ENCODE measurements at places on chromosomes 1 and 21.

GRCh38 chr1:8363186-8363766, 45.4 kb downstream of the SLC45A1 start:
- no peak for DNase-seq

GRCh38 chr1:165351863-165352441, 4.6 kb downstream of the LMX1A start:
- DNase-seq = no peak

DNA sequence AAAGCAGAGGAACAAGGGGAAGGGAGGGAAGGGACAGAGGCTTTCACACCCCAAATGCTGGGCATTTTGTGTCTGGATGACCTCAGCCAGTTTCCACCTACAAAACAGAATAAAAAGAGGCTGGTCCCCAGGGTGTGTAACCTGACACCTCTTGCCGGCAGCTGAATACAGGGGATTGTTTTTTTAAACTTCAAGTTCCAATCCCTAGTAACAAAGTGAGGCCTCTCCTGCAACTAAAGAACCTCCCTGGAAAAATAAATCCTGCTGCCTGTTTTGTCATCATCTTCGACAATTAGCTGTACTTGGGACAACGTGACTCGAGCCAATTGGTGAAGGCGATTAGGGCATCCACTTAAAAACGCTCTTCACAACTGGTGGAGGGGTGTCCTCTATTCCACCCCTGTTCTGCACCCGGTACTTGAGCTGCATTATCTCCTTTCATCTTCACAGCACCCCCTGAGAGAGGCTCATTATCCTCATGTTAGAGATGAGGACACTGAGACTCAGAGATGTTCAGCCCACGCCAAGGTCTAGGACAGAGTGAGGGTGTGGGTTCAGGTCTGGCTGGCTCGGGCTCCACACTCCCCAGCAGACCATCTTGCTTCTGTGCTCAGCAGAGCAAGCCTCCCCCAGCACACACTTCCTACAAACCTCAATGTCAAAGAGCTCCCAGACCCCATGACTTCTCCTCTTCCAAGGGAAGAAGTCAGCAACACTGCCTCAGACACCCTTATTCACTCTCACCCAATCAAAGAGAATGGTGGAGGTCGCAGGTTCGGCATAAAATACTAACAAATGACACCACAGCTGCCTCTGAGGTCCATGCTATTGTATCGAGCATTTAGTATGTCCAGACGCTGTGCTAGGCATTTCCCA, 15.2 kb downstream of the ITPKB start:
- DNase-seq = peak; percentile 87

DNA sequence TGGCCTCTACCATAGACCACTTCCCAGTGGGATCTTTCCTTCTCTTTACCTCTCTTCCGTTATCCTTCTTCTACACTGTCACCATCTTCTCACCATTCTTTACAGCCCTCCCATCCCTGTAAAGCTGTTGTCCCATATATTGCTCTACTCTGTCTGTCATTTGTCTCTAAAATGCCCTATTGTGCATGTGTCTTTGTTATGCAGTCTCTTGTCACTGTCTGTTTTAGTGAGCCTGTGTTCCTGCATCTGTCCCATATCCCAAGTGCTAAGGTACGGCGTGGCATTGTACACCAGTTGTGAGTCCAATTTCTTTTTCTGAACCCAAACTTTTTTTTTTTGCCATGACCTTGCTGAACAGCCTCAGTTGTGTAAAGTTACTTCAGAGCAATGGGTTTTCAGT, 8.8 kb upstream of the ZBTB18 start:
- no peak for DNase-seq

GRCh38 chr1:213772128-213773063, 215.4 kb upstream of the PROX1 start:
- no peak for DNase-seq

- DNase-seq = no peak
These were observed 269.0 kb upstream of the PRMT6 start for GRCh38 chr1:106787520-106787919.

GRCh38 chr1:103901072-103901471, 151.4 kb downstream of the AMY1C start:
- DNase-seq = no peak

DNA sequence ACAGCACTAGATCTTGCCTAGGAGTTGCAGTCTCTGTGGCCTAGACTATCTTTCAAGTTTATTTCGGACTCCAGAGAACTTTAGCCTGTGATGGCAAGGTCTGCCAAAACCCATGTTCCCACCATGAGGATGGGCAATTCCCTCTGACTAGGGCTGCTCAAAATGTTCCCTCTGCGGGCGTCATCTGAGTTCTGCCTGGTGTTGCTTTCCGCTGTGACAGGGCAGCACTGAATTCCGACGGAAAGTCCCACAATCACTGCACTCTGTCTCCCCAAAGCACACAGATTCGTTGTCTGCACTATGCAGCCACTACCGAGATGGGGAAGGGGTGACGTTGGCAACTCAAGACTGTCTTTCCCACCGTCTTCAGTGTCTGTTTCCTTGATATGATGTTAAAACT, 75.2 kb downstream of the CATSPERE start:
- DNase-seq = no peak

GRCh38 chr1:221279146-221279545, 399.9 kb downstream of the HLX start:
- no peak for DNase-seq

DNA sequence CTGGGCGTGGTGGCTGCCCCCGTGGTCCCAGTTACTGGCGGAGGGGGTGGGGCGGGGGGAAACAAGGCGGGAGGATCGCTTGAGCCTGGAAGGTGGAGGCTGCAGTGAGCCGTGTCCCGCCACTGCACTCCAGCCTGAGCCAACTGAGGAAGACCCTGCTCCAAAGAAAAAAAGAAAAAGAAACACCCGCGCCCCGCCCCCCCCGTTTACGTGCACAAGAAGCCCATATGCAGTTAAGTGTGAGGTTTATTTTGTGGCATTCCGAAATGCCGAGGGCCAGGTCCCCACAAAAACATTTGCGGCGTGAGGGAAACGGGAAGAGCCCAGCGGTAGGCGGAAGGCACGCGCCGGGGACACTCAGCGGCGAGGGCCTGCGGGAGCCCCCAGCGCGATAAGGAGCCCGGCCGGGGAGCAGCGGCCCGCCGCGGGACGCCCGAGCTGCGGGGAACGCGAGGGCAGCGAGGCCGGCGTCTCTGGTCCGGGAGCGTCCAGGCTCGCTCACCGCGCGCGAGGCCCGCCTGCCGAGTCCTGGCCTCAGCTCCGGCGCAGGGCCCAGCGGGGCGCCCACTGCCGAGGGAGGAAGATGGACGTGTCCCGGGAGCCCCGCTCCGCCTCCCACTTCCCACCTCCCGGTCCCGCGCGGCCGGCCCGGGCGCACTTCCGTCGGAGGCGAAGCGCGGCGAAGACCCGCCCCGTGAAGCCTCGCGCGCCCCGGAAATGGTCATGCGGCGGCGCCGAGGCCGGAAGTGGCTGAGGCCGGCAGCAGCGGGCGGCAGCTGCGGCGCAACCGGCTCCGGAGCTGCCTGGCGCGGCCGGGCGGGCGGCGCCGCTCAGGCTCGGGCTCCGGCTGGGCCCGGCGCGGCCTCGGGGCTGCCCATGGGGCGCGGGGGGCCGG, at the start of gene TRAPPC10:
TSS of gene TRAPPC10 (plus strand) at position 731 of the 895 bp plus-strand sequence. CDS start 185 bp downstream, outside the sequence.
- DNase-seq = peak; percentile 71

- DNase-seq = no peak
These were observed 49.7 kb downstream of the SYF2 start for GRCh38 chr1:25182629-25183028.

GRCh38 chr1:215710036-215710898, 143.2 kb downstream of the KCTD3 start:
- DNase-seq = no peak

DNA sequence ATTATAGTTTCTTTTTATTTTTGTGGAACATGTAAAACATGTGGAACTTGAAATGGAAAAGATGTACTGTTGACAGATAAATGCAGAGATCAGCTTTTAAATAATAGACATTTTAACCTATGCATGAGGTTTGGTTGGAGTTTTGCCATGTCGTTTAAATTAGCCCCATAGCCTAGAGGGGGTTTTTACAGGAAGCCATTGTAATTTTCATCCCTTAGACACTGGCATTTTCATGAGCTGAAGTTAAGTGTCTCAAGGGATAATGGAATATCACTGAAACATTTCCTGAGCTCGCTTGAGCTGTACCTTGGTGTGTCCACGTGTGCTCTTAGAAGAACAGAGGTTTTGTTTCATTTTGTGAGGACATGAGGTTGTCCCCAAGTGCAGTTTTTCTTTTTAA, 54.2 kb downstream of the HMCN1 start:
- DNase-seq = no peak

GRCh38 chr1:218526198-218526580, 181.1 kb downstream of the TGFB2 start:
- DNase-seq = no peak

DNA sequence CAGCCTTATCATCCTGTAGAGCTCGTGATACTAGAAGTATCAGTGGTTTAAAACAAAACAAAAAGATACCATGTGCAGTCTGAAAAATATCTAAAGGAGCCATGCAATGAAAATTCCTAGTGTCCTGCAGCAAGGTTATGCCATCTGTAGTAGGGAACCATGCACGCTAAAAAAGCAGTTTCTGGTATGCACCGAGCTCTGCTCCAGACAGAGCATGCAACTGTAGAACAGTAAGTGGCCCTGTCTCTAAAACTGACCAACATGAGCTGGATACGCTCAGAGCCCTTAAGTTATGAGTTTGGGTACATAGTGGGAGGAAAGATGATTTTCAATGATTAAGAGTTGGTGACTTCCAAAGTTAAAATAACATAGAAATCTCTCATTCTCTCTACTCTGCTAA, 159.3 kb upstream of the ADAMTS5 start:
- DNase-seq = no peak

DNA sequence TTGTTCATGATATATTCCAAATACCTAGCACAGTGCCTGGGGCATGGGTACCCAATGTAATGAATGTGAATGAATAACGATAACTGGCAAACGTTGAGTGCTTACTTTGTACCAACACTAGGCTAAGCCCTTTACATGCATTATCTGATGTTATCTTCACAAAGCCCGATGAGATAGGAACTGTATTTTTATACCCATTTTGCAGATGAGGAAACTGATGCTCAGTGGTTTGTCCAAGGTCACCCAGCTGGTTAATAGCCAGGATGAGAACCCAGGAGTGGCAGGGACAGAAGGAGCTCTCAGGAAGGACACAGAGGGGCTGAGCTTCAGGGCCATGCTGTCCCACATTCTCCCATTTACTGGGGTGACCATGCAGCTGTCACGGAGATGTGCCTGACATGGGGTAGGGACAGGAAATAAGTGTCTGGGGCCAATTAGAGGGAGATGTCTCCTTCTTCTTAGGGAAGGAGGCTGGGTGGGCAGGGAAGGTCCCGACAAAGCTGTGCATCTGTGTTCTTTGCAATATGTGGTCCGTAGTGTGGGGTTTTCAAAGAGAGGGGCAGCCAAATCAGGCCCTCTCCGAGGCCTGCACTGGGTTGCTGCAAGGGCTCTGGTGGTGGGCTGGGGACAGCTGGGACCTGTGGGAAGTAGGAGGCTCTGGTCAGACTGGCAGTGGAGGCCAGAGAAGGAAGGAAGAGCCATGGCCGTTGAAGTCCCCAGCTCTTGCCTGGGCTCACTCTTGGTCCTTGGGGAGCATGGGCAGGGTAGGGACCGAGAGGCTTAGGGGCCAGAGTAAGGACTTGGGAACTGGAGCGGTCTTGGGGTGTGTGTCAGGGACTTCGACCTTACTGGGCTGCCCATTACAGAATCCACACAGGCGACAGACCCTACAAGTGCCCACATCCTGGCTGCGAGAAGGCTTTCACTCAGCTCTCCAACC, 26.6 kb downstream of the A3GALT2 start:
- no peak for DNase-seq

GRCh38 chr1:212752252-212752933, 39.2 kb downstream of the NSL1 start:
- DNase-seq = no peak

GRCh38 chr1:228988664-228989063, 253.4 kb downstream of the RHOU start:
- no peak for DNase-seq

GRCh38 chr1:229129301-229130027, 141.4 kb upstream of the RAB4A start:
- no peak for DNase-seq

DNA sequence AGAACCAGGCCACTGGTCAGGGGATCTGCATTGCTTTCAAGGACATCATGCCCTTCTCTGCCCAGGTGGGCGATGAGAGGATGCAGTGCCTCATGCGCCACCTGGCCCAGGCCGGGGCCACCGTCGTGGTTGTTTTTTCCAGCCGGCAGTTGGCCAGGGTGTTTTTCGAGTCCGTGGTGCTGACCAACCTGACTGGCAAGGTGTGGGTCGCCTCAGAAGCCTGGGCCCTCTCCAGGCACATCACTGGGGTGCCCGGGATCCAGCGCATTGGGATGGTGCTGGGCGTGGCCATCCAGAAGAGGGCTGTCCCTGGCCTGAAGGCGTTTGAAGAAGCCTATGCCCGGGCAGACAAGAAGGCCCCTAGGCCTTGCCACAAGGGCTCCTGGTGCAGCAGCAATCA, 5.0 kb upstream of the ZBTB48 start:
- DNase-seq = no peak

DNA sequence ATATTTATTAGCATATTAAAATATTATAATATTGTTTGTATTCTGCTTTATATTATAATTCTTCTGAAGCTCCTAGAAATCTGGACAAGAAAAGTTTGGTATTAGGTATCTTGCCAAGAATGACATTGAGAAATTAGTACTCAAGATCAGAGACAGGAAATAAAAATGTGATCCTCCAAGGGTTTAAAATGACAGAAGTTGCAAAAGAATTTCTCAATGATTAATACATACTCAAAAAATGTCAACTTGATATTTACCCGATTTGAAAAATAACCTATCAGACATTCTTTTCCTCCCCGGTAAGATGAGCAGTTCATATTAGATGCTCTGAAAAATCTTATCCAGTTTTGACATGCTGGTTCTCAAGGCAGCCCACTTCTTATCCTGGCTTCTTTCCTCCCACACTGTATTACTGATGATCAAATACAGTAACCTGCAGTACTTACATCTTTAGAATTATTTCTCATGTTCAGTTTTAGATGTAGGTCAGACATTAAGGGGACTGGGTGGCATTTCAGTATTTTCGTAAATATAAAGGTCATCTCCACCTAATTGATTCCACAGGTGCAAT, 55.3 kb downstream of the CACHD1 start:
- DNase-seq = no peak

DNA sequence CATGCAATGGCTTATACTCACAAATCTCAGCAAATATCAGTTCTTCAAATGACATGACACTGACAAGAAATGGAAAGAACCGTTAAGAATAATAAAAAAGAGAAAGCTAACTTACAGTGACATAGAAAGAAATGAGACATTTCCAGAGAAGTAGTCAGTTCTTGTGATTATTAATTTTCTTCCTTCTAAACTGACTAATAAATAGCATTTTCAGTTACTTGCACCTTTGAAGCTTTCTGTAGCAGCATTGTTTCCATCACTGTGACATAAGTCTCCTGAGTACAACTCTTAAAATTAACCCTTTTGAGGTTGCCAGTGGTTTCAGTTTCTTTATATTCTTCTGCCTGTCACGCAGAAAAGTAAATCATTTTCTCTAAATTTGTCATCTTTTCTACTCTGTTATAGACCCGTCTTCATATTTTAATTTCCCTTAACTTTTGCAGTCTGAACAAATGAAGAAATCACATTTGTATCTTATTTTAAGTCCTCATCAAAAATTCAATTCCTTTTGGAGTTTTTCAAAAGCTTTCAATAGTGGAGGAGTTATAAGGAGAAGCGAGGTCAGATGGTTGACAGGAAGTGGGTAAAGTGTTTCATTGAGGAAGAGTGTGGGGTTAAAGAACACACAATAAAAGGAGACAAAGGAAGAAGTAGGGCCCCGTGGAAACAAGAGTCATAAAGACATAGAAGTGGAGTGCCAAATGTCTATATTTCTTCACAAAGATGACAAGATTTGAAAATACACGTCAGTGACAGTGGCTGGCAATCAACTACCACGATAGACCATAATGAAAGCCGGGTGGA, 57.9 kb upstream of the S1PR1 start:
- no peak for DNase-seq
